ENCODE measurements at places on chromosomes 7 and 10.

GRCh38 chr10:78804411-78805032 is 264.2 kb upstream of the ZMIZ1 start:
- DNase-seq = no peak

DNA sequence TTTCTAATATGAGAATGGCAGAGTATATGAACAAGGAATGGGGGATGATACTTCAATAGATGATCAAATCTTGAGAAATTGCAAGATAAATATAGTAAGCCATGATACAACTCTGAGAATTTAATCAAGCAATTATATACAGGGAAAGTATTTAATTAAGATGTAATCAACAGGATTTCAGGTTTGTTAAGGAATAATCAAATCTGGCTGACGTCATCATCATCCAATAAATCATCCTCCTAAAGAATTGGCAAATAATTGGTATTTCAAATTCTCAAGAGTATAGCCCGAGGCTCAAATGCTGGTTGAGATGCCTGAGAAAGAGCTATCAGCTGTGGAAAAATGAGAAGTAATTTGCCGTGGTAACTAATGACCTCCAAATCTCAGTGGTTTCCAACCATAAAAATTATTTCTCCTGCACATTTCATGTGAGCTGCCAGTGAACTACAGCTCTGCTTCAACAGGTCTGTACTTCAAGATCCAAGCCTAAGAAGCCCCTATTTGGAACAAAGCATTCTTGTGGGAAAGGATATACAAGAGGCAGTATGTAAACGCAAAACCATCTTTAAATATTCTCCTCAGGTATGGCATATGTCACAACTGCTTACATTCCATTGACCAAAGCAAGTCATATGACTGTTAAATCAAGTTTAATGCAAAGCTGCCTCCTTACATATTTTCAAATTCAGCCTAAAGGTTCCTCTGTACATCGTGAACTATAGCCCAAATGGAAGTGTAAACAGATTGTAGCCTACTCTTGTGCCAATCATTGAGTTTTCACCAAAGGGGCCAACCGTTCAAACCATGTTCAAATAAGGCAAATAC is 503.0 kb downstream of the KIF20B start:
- DNase-seq = no peak

GRCh38 chr10:18113881-18114280 is 26.3 kb upstream of the CACNB2 start:
- DNase-seq = no peak

GRCh38 chr10:132556994-132557441 is 19.4 kb downstream of the INPP5A start:
- no peak for DNase-seq

DNA sequence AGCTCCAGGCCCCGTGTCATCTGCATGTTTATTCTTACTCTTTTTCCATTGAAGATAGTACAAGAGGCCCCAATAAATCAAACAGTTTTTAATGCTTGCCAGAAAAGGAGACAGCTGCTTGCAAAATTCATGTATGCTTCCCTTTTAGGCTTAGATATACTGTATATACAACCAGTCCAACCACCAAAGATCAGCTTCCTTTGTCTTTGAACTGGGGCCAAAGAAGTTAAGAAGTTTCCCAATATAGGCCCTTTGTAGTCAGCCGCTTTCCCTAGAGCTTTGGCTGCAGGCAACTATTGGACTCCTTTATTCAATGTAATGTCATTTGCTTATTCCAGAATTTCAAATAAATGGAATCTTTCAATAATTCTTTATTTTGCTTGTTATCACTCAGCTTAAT is 1395.0 kb downstream of the GATA3 start:
- DNase-seq = no peak

DNA sequence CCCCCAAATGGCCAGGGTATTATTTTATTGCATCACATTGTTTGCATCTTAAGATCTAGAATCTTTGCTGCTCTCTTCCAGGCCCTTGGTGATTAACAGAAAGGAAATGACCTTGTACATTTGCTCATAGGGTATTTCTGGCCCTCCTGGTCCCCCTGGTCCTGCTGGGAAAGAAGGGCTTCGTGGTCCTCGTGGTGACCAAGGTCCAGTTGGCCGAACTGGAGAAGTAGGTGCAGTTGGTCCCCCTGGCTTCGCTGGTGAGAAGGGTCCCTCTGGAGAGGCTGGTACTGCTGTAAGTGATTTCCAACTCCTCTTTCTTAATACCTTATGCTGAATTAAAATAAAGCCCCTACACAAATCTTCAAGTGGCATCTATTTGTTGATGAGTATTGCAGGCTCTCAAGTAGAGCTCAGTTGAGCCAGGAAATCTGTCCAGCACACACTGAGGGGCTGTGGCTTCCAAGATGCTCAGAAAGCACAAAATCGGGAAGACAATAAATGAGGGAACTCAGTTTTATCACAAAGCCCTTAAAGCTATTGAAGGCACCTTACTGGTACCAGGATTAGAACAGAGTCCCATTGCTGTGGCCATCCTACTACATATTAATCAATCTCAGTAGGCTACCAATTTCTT is 28.2 kb downstream of the COL1A2 start:
- no peak for DNase-seq

DNA sequence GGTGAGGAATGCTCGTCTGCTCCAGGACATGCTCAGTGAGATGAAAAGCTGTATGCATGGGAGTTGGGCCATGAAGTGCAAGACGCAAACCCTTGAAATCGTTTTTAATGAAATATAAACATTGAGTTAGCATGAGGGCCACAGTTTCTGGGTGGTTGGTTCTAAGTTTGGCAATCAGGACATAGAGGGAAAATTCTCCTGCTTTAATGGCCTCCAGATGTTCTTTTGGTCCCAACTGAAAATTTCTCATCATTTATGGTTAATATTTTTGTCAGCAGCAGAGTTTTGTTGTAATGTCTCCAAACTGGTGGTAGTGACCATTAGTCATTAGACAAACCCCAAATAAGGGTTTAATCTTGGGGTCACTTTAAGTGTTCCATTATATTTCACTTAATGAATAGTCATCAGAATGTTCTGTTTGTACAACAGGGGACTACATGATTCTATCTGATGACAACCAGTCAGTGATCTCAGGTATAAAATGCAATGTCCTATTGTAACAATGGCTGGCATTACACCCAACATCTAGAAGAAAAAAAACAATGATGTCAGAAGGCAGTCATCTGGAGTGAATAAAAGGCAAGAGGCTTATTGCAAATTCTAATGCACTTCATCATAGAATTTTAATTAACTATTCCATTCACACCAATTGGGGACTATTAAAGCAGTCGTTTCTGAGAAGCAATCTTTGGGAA is 197.4 kb downstream of the JCAD start:
- DNase-seq = no peak

DNA sequence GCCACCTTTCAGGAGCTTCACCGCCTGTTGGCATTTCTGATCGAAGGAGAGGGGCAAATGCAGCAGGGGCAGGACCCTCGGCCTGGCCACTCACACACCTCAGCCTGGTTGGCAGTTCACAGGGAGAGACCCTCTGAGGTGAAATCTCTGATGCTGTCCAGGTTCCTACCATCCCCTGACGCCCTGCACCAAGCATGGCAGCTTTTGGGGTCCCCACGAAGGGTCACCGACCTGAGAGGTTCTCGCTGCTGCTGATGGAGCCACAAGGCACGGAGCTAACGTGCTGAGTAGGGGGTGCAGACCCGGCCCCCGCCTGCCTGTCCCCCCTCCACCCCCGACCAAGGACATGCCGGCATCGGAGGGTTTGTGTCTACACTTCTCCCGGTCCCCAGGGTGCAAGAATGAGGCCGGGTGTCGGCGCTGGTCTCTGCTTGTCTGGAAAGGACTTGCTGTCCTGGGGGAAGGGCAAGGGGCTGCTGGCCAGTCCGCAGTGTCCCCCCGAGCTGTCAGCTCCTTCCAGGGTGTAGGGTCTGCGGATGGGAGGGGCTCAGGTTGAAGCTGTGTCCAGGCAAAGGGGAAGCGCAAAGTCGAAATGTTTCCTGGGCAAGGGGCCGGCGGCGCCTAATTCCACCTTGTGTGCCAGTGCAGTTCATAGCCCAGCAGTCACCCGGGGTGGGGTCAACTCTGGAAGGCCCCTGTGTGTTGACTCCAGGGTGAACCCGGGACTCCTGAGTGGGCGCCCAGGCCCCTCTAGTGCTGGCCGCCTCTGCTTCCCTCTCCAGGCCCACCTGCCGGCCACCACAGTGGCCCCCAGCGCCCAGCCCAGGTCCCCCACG is 132.6 kb downstream of the DNAJB6 start:
- DNase-seq = no peak

DNA sequence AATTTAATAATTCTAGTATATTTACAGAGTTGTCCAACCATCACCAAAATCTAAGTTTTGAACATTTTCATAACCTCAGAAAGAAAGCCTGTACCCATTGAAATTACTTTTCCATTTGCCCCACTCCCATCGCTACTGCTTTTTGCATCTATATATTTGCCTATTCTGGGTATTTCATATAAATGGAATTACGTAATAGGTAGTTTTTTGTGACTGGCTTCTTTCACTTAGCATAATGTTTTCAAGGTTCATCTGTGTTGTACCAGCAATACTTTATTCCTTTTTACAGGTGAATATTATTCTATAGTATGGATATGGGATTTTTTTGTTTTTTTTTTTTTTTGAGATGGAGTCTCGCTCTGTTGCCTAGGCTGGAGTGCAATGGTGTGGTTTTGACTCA is 22.6 kb downstream of the KIF11 start:
- DNase-seq = no peak

DNA sequence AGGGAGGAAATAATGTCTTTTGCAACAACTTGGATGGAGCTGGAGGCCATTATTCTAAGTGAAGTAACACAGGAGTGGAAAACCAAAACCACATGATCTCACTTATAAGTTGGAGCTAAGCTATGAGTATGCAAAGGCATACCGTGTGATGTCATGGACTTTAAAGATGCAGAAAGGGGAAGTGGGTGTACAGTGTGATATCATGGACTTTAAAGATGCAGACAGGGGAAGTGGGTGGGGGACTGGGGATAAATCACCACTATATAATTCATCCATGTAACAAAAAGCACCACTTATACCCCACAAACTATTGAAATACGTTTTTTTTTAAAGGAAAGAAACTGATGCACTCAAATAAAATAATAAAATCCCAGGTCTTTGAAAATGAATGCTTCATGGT is 29.5 kb downstream of the LYZL2 start:
- no peak for DNase-seq

GRCh38 chr7:134549366-134549765 is 456 bp downstream of the AKR1B15 start:
- no peak for DNase-seq

DNA sequence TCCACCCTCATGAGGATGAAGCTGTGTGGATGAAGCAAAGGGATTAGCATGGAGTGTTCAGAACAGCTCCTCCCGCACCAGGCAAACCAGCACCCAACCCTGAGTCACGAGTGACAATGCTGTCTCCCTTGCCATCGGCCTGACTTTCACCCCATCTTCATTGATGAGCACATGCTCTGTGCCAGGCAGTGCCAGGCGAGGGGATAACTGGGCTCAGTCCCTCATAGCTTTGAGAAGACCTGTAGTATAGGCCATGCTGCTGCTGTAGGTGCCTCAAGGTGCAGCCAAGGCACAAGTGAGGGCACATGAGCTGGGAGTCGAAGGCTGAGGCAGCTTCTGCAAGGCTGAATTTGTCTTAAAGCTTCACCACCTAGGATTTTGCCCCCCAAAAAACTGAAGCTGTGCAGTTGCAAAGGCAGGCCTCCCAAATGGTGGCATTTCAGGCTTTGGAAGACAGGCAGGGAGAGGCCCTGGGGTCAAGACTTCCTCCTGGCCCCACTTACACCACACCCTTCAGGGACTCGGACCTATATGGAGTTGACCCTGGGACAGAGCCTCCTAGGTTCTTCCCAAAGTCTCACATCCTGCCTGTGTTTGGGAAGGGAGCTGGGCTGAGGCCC is 54.2 kb upstream of the GDF10 start:
- DNase-seq = no peak

GRCh38 chr10:21399392-21400035 is 126.0 kb downstream of the SKIDA1 start:
- no peak for DNase-seq

GRCh38 chr7:37052705-37053104 is 328.4 kb upstream of the AOAH start:
- DNase-seq = no peak

GRCh38 chr7:876972-877311 is 588 bp downstream of the GET4 start:
- no peak for DNase-seq

DNA sequence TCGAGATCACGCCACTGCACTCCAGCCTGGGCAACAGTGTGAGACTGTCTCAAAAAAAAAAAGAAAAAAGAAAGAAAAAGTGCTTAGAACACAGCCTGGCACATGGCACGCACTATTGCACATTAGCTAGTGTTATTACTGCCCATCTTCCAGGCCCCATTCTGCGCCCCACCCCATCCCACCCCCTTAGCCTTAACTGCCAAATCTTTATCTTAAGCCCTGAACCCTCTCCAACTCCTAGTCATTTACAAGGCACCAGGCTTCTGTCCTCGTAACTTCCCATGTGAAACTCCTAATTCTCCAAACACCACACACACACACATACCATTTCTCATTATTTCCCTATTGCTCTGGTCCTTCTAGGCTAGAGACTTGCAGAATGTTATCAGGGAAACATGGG is 4.8 kb downstream of the FRAT2 start:
- no peak for DNase-seq

DNA sequence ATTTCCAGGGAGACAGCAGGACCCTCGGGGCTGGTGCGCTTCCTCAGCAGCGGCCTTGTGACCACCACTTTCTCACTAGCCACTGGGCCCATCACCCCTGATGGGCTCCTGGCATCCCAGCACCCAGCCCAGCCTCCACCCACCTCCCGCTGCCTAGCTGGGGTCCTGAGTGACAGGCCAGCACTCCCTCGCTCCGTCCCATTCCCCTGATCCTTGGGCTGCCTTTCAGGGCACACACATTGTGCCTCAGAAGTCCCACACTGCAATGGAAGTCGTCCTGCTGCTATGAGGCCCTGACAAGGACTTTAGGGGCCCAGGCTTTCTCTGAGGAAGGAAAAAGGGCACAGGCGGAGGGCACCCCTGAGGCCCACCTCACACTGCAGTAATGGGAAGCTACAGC is 12.4 kb downstream of the CAMK2B start:
- DNase-seq = no peak

- DNase-seq = peak; percentile 42
Observed at GRCh38 chr10:11678074-11678793, 63.9 kb upstream of the ECHDC3 start.
